Stimulated activated naive B cell treated with anti-CD40 and anti-IgM and Interleukin-4, amounts not matched to agents 10 μg/mL and 1 μg/mL and 100 μg/mL, for 72 hours (primary cell): ENCODE measurements at places on chromosomes 12 and 14.

DNA sequence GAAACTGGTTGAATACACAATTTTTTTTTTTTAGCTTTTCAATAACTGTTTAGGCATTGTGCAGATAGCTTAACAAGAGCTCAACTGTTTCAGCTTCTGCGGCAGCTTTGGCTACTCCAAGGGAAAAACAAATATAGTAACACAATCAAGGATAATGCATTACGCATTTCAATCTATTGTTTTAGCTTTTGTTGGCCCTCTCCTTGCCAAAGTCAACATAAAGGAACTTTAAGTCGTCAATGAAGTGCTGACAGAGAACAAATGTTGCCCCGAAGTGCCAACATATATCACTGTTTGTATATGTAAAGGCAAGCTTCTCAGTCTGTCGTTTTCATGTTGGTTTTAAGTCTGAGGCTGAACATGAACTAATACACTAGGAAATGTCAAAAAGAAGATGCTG, 1087.4 kb upstream of the FLRT2 start:
- DNase-seq = no peak

- DNase-seq = no peak
Measured at GRCh38 chr14:68979722-68980451, 785 bp upstream of the ACTN1 start.

DNA sequence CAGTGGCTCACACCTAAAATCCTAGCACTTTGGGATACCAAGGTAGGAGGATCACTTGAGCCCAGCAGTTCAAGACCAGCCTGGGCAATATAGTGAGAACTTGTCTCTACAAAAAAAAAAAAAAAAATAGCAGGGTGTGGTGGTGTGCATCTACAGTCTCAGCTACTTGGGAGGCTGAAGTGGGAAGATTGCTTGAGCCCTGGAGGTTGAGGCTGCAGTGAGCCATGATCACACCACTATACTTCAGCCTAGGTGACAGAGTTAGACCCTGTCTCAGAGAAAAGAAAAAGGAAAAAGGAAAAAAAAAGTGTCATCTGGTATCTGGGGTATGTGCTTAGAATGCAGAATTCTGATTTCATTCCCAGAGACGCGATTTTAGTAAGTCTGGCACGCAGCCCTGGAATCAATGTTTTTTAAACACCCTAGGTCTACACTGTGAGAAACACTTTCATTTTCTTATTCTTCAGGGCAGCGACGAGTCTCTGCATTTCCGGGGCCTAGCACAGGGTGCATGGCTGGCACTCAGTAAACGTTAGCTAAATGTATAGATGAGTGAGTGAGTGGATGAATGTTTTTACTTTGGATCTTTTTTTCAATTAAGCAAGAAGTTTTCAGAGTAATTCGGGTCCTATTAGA, 243.8 kb upstream of the PWP1 start:
- DNase-seq = no peak

DNA sequence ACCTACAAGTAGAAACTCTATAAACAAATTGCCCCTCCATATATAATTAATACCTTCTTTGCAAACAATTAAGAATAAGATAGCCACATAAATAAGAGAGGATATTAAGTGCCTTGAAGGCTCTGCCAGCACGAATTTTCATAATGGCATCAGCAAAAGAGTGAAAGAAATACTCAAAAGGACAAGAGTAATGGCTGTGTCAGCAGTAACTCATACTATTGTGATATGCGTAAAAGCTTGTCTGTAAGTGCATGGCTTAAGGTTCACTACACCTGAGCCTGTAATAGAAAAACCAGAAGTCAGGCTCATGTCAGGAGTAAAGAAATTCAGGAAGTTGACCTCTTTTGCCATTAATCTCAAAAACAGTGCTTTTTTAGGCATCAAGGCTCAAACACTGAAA, 204.1 kb downstream of the TRHDE start:
- no peak for DNase-seq

DNA sequence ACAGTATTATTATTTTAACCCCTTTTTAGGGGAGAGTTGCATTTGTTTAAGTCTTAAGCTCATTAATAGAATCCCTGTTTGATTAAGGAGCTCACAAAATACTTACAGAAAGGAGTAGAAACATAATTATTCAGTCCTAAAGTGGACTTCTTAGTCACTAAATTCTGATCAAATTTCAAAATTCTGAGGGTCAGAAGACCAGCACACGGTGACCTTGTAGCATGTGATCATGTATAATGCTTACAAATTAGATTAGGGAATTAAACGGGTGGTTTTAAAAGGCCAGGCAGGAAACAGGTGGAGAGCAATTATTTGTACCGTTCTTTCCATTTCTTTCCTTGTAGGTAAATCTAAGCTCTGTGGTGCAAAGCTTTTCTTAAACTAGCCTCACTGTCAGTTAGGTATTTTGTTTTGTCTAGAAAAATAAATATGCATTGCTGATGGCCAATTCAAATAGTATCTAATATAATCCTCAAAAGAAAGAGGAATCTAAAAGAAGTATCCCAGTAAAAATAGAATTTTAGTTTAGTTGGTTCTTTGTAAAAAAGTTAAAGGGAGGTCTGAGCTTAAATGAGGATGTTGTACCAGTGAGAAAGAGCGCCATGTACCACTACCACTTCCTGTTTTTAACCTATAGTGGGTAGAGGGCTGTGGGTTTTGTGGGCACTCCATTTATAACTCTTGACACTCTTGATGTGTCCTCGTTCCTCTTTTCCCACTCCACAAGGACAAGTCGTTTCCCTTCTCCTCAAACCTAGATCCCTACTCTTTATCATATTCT, 51.1 kb downstream of the SLC38A1 start:
- peak; percentile 71 for DNase-seq

- no peak for DNase-seq
Measured at GRCh38 chr12:68276402-68276930, 23.1 kb upstream of the IL22 start.

GRCh38 chr12:58844161-58844560, 76.1 kb downstream of the LRIG3 start:
- no peak for DNase-seq

DNA sequence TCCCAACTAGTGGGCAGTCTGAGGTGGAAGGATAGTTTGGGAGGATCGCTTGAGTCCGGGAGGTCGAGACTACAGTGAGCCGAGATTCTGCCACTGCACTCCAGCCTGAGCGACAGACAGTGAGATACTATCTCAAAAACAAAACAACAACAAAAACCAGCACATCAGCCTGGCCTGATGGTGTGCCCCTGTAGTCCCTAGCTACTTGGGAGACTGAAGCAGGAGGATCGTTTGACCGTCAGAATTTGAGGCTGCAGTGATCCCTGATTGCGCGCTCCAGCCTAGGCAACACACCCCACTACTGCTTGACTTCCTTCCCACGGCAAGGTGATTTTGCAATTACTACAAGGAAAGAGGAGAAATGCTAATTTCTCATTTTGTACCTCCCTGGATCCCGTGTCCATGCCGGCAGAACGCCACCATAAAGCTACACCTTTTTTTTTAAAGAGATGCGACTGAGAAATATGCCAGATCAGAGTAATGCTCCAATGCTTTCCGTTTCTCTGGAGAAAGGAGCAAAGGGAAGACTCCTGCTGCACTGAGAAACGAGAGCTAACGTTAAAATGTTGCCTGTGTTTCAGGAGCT, 672 bp upstream of the SCFD1 start:
- no peak for DNase-seq

DNA sequence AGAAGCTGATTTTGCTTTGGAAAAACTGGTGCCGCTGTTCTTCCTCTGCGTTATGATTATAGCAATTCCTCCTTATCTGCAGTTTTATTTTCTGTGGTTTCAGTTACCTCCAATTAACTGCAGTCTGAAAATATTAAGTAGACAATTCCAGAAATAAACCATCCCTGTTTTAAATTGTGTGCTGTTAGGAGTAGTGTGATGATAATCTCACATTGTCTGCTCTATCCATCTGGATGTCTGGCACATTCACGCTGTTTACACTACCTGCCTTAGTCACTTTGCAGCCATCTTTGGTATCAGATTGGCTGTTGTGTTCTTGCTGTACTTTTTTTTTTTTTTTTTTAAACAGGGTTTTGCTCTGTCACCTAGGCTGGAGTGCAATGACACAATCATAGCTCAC, 141.0 kb downstream of the GRIP1 start:
- no peak for DNase-seq

- DNase-seq = no peak
Measured at GRCh38 chr12:1206118-1206734, 215.2 kb downstream of the ERC1 start.

DNA sequence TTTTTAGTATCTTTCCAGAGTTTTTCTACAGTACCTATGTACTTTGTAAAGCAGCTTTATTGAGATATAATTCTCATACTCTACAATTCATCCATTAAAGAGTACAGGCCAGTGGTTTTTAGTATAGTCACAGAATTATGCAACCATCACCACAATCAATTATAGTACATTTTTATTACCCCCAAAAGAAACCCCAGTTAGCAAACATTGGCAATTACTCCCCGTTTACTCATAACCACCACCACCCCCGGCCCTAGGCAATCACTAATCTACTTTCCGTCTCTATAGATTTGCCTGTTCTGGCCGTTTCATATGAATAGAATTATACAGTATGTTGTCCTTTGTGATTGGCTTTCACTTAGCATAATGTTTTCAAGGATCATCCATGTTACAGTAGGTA, 119.8 kb downstream of the KICS2 start:
- DNase-seq = no peak

GRCh38 chr12:57693317-57693658, 644 bp upstream of the OS9 start:
- no peak for DNase-seq

DNA sequence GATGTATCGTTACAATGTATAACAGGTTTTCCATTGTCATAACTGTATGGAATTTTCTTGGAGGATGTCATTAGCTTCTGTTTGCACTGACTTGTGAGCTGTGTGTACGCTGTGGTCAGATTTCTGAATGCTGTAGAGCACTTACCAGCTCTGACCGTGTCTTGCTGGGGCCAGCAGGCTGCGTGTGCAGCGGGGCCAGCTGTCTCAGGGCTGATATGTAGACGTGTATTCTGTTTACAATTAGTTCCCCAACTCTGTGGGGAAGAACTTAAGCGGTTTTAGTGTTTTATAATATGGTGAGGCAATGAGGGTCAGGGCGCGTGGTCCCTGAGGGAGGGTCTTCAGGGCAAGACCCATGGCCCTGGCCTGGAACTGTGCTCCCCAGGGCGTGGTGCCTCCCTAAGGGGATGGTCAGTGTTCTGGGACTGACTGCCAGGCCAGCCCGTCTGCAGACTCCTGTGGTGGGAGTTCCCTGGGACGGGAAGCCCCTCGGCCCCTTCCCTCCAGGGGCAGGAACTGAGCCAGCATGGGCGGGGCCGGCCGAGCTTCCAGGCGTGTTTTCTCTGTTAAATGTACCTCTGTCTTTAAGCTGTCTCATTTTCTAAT, 18.7 kb downstream of the XRCC3 start:
- no peak for DNase-seq

- no peak for DNase-seq
Measured at GRCh38 chr14:40599725-40600124, 1007.0 kb upstream of the LRFN5 start.

GRCh38 chr12:67239061-67239460, 30.1 kb upstream of the CAND1 start:
- no peak for DNase-seq

DNA sequence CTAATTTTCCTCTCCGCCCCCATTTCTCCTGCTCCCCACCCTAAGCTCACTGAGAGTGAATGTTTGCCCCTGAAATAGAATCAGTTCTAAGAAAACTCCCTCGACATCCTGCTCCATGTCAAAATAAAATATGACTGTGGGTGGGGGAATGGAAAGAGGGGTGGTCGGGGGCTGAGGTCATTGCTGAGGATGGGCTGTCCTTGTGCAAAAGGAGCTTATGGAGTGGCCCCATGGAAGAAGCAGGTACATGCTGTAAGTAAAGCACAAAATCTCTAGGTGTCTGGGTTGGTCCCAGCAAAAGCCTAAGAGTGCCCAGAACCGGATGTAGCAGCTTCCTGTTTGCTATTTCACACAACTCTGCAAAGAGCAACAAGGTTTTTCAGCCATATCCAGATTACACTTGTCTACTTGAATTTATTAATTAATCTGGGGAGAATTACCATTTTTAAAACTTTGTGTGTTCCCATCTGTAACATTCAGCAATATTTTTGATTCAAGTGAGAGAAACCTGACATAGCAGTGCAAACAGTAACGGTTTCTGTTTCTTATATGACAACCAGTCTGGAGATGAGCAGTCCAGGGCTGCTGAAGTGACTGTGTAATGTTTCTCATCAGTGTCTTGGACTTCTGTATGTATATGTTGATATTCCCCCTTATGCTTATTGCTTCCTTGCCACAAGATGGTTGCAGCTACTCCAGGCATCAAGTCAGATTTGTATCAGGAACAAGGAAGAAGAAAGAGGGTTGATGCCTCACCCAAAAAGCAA, 40.4 kb upstream of the GZMB start:
- no peak for DNase-seq

DNA sequence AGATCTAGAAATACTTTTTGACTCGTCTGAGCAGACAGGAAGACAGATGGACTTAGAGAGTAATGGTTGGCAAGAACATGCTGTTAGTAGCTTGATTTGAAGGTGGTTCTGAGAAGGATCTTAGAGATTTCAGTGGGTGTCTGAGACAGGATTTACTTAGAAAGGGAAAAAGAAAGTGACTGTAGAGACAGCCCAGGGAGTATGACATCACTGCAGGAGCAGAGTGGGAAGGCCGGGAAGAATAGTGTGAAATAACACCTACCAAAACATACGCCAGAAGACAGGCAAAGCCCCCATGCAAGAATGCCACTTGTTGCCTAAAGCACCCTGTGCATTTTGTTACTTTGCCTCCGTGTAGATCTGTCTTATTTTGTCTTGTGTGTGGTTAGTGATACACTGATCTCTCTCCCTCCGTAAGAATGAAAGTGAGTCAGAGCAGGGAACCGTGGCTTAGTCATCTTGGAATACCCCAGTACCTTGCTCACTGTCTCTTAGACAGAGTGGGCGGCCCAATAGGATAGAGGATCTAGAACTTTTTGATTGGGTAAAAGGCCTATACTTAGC, 161.3 kb upstream of the IFNG-AS1 start:
- DNase-seq = no peak

DNA sequence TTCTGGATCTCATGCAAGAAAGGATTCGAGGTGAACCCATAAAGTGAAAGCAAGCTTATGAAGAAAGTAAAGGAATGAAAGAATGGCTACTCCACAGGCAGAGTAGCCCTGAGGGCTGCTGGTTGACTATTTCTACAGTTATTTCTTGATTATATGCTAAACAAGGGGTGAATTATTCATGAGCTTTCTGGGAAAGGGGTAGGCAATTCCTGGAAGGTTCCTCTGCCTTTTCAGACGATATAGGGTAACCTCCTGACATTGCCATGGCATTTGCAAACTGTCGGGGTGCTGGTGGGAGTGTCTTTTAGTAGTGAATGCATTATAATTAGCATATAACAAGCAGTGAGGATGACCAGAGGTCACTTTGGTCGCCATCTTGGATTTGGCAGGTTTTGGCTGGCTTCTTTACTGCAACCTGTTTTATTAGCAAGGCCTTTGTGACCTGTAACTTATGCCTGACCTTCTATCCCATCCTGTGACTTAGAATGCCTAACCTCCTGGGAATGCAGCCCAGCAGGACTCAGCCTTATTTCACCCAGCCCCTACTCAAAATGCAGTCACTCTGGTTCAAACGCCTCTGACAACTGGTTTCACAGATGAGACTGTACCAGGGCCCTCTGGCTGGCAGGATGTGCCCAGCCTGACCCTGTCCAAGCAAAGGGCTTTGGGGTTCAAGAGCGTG, 157.7 kb upstream of the SFSWAP start:
- no peak for DNase-seq

- DNase-seq = no peak
Measured at GRCh38 chr14:24377126-24377525, 9.1 kb downstream of the NFATC4 start.
